Cortex of kidney (tissue), 1 donor: ENCODE measurements at places on chromosomes 1 and 21.

DNA sequence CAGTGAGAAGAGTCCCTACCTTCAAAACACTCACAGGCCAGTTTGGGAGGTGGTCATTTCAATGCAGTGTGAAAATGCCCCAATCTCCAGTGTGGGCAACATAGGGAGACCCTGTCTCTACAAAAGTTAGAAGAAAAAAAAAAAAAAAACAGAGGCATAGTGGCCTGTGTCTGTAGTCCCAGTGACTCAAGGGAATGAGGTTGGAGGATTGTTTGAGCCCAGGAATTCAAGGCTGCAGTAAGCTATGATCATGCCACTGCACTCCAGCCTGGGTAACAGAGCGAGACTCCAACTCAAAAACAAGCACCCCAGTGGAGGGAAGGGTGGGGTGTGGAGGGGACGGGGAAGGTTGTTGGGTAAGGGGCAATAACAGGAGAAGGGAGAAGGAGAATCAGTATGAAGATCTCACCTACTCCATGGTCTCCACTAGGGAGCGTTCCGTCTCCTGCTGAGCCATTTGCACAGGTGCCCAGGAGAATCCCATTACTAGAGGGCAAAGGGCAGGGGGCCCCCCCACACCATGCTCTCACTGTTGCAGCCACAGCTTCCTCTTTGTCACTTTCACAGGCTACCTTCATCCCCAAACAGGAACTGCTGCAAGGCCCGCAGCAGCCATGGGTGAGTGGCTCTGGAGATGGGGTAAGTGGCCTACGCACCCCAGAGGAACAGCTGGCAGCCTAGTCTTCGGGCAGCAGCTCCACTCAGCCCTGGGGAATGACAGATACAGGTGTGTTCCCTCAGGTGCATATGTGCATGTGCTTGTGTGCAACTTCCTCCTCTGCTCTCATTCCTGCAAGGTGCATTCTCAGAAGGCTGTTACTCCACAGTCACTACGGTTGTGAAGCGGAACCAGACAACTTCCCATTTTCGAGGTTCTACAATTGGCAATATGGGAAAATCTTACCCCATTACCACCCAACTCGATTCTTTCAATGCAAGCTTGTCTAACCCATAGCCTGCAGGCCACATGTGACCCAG lies 87.9 kb upstream of the LYST start:
- no peak for DNase-seq

DNA sequence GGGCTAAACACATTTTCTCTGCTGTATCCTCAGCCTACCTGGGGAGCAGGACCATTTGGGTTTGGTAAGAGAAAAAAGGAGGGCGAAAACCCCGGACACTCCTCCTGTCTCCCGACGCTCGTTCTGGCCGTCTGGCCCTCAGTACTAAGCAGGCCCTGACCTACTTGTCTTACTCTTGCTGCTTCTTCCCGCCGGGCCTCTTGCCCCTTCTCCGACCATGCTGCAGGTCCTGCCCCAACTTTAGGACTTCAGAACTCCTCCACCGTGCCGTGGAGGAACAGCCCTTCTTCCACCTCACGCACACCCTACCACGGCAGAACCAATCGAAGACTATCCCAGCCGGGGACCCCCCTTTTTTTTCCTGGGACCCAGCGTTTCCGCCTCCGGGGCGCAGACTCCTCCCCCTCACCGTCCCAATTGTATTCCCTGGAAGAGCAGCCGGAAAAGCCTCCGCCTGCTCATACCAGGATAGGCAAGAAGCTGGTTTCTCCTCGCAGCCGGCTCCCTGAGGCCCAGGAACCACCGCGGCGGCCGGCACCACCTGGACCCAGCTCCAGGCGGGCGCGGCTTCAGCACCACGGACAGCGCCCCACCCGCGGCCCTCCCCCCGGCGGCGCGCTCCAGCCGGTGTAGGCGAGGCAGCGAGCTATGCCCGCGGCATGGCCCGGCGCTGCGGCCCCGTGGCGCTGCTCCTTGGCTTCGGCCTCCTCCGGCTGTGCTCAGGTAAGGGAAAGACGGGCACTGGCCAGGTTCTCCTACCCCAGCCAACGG lies at the start of gene CHRNB2:
CHRNB2 (plus strand) TSS at position 393 of the 771 bp plus-strand sequence; CDS start at position 660, 267 bp downstream.
- no peak for DNase-seq

DNA sequence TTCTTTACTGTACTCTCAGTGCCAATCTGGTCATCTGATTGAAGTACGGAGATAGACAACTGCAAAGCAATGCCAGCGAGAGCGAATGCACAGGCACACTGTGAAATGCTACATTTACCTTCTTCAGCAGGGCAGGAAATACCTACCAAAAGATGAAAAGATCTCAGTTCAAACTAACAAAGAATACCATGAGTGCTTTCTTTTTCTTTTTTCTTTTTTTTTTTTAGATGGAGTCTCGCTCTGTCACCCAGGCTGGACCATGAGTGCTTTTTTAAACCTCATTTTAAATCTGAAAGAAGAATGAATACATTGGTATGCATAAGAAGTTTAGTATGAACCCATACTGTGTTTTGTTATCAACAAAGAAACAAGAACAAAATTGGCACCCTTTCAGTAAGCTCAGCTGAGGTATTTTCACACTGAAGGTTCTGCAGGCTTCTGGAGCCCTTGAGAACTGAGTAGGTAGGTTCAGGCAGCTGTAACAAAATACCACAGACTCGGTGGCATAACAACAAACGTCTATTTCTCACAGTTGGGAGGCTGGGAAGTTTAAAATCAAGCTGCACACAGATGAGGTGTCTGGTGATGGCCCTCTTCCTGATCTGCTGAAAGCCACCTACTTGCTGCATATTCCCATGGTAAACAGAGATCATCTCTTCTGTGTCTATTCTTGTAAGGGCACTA lies 1.7 kb upstream of the CHI3L2 start:
- DNase-seq: no peak

- no peak for DNase-seq
Observed at GRCh38 chr1:45769261-45769932, 18.9 kb upstream of the IPP start.

- no peak for DNase-seq
Observed at GRCh38 chr1:79304131-79304530, 297.6 kb upstream of the ADGRL4 start.

- DNase-seq: no peak
Observed at GRCh38 chr1:98260839-98261238, 340.0 kb upstream of the DPYD start.

- no peak for DNase-seq
Observed at GRCh38 chr1:203045821-203046594, 19.7 kb downstream of the PPFIA4 start.

- DNase-seq: no peak
Observed at GRCh38 chr1:24157918-24158481, 15.1 kb upstream of the IL22RA1 start.

DNA sequence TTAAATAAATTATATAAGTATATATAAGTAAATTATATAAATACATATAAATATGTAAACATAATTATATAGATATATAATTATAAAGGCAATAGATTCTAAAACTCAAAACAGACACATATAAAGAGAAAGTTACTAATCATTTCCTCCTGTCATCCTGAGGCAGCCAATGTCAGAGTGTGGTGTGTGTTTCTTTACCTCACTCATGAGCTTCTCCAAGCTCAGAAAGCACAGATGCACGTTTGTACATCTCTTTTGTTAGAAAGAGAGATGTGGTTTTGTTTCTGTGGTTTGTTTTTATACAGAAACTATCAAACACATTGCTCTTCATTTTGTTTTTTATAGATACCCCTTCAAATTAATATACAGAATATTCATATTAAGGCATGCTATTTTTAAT lies 594.8 kb downstream of the USP25 start:
- no peak for DNase-seq

GRCh38 chr1:45686015-45686287 lies 382 bp downstream of the GPBP1L1 start:
- no peak for DNase-seq

- DNase-seq: no peak
Observed at GRCh38 chr21:45496968-45497845, 45.0 kb downstream of the SLC19A1 start.

- DNase-seq: no peak
Observed at GRCh38 chr1:91622616-91623015, 122.0 kb downstream of the CDC7 start.

GRCh38 chr1:82783044-82783443 lies 982.3 kb downstream of the ADGRL2 start:
- DNase-seq: no peak

- no peak for DNase-seq
Observed at GRCh38 chr21:27219068-27219467, 252.2 kb upstream of the ADAMTS5 start.

GRCh38 chr1:33182401-33182841 lies 578 bp upstream of the TRIM62 start:
- no peak for DNase-seq

DNA sequence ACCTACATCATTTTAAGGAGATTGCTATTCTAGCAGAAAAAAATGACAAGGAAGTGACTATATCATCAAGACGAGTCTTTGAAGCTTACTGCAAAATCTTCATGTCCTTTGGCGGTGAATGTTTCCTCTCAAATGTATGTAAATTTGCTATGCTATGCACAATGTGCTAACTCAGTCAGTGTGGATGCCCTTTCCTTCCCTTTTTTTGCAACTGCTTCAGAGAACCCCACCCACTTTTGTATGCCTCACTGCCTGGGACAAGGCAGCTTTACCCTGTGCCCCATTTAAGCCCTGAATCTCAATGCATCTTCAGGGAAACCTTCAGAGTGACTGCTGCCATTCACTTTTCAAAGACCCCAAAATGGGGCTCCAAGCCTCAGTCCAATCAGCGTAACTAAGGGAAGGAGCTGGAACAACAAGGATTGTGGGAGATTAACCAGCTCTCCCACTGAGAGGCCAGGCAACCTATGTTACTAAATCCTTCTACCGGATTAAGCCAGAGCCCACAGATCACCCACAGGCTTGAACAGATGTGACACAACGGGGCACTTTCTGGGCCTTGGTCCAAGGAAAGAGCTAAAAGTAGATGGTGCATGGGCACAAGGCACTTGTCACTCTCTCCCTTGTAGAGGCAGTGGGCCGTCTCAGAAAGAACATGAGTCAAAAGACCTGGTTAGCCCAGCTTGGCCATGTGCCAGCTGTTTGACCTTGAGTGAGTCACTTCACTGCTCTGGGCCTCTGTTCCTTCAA lies 154.4 kb downstream of the PLPP3 start:
- DNase-seq: no peak

GRCh38 chr1:178337091-178337706 lies 159.6 kb downstream of the CLEC20A start:
- no peak for DNase-seq

- DNase-seq: no peak
Observed at GRCh38 chr1:235495551-235495950, 8.7 kb downstream of the B3GALNT2 start.

GRCh38 chr1:111509997-111510375 lies 6.6 kb upstream of the ADORA3 start:
- no peak for DNase-seq

DNA sequence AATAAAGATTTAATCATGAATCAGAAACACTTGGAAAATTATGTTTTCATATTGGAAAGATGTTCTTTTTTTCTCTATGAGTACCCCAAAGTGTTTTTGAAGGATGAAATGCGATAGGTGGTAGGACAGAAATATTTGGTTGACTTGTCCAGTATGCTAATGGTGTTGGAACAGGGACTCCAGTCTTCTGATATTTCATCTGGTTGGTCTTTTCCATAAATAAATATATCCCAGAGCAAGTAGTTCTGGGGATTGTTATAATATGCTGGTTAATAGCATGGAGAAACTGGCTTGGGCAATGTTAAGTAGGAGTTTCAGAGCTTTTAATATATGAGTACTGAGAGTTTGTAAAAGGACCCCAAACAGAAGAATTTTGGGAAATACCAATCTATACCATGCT lies 8.7 kb downstream of the PGM1 start:
- no peak for DNase-seq

- no peak for DNase-seq
Observed at GRCh38 chr1:61445269-61445825, 279.6 kb downstream of the TM2D1 start.

DNA sequence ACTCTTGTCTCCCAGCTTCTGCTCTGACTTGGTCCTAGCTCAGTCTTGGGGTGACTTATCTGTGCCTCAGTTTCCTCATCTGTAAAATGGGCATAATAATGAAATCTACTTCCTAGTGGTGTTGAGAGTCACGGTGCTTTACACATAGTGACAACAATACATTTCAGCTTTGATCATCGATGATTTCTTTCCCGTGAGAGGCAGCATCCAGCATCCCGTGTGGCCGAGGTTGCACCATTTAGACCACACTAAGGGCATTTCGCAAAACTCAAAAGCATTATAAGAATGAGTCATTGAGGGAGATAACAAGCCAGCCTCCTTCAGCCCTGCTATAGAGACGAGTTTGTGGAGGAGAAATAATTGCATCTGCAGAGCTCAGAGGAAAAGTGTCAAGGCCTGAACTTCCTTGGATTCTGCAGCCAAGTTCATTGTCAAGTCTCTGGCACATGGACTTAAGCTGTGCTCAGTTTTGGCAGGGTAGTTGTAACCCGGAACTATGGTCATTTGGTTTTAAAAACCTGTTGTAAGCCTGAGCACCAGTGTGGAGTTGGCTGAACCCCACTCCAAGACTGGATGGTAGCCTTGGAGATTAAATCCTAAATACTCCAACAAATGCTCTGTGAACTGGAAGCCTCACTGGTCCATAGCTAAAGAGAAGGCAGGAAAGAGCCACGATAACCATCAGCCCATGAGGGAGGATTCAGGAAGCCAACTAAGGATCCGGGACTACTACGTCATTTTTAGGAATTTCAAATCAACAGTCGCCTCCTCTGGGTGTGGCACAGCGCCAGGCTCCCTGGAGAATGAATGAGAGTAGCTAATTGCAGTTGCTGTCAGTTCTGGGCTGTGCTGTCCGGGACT lies 64.2 kb downstream of the TCP10L start:
- no peak for DNase-seq

DNA sequence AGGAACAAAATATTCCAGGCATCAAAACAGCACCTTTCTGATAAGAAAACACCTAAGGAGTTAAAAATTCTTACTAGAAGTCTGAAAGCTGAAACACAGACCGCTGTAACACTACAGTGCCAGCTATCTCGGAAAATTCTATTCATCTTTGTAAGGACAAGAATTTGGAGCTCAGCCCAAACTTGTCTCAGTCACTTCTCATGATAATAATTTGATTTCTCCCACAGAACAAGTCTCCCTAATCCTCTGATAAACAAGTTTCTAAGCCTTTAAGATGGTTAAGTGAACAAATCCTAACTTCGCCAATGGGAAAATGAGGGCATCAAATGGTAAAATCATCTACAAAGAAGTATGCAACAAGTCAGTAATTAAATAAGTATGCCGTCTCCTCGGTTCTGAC lies 59.9 kb downstream of the SIPA1L2 start:
- no peak for DNase-seq

DNA sequence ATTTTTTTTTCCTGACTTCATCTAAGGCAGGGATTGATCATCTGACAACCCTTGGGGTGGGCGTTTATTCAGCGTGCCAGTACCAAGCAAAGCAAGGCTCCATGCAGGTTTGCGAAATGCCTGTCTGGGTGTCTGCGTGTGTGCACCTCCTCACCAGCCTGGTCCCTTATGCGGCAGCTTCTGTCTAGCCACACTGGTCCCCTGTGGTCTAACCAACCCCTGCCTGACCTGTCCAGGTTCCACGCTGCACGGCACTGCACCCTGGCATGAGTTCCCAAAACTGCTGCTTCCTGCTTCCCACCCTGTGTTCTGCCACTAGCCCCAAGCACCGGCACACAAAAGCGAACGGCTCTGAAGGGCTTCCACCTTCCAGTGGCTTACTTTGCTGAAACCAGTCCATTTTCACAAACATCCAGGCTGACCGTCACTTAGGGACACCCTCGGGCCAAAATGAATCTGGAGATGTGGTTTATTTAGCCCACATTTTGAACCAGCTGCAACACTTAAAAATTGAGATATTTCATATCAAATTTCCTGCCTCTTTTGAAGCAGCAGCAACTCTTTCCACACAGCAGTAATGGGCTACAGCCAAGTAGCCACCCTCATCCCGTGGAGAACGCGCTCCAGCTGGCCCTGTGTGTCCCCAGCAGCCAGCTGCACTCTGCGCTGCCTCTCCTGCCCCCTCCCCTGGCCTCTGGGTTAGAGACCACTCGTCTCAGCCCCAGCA lies 55.7 kb downstream of the HLCS start:
- DNase-seq: no peak
